ENCODE measurements at places on chromosomes 6 and 20.

DNA sequence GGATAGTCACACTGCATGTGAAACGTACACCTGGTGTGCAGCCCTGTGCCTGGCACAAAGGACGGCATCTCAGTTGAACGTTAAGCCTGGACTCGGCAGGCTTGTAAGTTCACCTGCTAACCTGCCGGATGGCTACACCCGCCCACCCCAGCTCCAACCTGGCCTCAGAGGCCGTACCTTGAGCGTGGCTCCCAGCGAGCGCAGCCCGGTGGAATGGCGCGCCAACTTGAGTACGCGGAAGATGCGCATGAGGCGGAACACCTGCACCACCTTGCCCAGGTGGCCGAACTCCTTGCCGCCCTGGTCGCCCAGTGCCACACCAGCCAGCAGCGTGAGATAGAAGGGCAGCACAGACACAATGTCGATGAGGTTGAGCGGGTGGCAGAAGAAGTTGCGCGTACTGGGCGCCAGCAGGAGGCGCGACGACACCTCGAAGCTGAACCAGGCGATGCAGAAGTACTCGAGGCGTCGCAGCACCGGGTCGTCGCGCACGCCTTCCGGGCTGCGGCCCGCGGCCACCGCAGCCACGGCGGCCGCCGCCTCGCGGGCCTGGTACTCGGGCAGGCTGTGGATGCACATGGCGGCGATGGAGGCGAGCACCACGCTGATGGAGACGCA is 3.3 kb downstream of the KCNS1 start:
- DNase-seq, result no peak

GRCh38 chr20:56690531-56691175 is 61.5 kb downstream of the TFAP2C start:
- DNase-seq, result no peak

GRCh38 chr6:98137391-98137790 is 697.0 kb upstream of the POU3F2 start:
- no peak for DNase-seq

- no peak for DNase-seq
Measured at GRCh38 chr20:60352017-60352416, 393.8 kb downstream of the CDH26 start.

DNA sequence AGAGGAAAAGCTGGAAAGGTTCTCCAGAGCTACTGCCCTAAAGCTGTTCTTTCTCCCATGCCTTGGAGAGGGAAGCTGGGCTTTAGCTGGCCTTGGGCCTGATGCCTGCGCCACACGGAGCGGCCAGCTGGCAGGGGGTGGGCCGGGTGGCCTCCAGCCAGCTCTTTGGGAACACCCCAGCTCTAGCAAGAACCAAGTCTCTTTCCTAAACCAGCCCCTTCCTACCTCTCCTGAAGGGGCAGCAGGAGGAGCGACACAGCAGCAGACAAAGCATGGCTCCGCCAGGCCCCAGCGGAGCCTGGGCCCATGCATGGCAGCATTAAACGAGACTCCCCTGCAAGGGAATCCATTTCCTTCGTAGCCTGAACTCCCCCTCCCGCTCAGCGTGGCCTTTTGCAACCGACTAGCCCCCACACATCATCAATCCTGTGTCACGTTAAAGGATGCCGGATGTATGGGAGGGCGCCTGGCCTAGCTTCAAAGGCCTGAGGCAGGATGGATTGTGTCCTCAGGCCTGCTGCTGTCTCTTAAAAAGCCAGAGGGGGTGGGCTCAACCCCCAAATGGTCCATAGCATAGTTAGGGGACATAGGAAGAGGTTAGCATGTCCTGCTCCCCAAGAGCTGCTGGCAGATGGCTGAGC is 14.0 kb downstream of the MRPS18A start:
- DNase-seq, result no peak

- no peak for DNase-seq
Measured at GRCh38 chr6:84466511-84466910, 239.1 kb upstream of the CEP162 start.

GRCh38 chr6:144667532-144668503 is 382.7 kb downstream of the UTRN start:
- no peak for DNase-seq

DNA sequence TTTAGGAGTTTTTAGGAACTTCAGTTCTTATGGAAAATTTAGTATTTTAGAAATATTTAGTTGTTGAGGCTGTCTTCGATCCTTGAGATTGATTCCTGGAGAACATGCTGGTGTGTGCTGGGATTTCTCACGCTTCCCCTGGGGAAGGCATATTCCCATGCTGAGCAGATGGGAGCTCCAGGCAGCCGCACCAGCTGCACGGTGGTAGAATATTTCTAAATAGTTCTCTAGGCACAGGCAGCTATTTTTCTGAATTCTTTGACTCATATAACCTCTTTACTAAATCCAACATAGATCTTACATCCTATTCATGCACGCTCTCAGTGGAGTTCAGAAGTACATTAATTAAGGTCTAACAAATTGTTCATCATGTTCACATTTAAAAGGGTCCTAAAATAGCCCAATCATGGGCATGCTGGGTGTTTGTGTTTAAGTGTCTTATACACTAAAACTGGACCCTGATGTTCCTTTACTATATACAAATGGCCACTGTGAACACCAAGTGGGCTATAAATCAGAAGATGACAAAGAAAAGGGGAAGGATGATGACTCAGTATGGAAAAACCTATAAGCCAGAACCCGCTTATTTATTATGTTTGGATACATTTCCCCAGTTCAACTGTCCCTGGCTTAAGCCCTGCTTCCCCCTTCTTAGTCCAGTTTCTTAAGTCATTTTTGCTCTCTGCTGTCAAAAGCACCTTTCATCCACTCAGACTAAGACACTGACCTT is 138.5 kb downstream of the UST start:
- no peak for DNase-seq

GRCh38 chr6:116616737-116617053 is 416 bp downstream of the RSPH4A start:
- DNase-seq, result no peak

DNA sequence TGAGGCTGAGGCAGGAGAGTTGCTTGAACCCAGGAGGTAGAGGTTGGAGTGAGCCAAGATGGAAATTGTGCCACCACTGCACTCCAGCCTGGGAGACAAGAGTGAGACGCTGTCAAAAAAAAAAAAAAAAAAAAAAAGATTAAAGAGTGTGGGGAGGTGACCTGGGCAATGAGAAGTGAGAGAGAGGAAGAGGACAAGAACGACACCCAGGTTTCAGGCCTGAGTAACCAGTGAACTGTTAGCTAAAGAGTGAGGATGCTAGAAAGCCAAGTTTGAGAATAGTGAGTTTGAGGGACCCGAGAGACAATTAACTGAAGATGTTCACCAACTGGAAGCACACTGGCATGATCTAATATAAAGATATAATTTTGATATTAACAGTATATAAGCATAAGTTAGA is 85.4 kb upstream of the TNFAIP3 start:
- DNase-seq, result no peak

- peak; percentile 80 for DNase-seq
Measured at GRCh38 chr6:16238963-16239797, 793 bp downstream of the GMPR start.

DNA sequence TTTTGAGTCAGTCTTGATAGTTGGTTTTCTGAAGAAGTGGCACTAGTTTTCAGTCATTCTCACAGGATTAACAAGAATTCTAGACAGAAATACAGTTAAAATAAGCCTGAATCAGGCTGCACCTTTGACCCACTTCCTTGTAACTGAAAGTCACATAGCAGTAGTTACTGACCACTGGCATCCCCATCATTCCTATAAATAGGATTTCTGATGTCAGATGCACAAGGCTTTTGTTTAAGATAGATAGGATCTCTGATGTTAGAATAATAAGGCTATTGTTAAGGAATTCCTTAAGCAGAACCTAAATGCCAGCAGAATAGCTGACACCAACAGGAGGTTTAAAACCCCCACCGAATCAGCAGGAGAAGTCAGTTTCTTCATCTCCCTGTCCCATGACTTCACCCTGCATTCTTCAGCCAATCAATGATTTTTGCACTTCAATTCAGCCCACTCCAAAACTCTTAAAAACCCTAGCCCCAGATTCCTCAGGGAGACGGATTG is 30.6 kb upstream of the ZBTB24 start:
- DNase-seq, result no peak

- no peak for DNase-seq
Measured at GRCh38 chr6:165910184-165910966, 247.3 kb upstream of the PDE10A start.

DNA sequence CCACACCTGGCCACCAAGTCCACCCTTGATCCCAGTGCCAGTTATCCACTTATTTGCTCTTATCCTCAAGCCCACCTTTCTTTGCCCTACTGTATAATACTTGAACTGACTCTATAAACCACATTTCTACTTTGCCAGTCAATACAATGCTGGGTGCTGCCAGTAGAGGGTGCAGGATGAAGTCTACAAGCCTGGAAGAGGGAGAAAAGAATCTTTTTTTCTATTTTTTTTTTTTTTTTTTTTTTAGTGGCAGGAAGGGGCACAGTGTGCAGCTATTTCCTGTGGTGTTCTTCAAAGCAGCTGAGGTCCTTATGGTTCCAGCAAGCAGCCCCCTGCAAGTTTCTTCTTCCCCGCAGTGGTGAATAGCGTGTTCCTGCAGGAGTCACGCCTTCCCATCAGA is 22.2 kb upstream of the GABRR1 start:
- DNase-seq, result no peak

GRCh38 chr6:39982720-39983119 is 48.5 kb upstream of the MOCS1 start:
- DNase-seq, result no peak

GRCh38 chr20:51955756-51956155 is 153.4 kb upstream of the SALL4 start:
- no peak for DNase-seq

DNA sequence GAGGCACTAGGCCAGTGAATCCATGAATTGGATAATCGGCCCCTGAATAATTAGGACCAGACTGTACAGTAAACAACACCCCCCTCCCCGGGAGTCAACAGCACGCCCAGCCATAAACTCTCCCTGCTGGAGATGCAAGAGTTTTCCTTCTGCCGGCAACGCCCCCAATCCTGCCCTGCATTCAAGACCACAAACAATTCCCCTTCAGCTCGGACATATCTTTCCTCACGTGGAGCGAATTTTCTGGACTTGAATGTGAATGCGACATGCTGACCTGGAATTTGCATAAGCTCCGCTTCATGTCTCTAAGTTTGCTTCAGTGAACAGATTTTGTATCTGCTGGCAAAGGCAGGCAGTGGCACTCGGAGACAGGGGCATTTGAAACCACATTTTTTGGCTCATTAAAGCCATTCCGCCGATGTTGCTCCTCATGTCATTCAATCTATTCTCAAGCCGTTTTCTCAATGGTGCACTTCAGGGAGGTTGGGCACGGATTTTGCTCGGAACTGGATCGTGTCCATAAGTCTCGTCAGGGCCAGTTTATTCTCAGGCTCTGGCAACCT is 38.0 kb upstream of the GMPR start:
- no peak for DNase-seq

- DNase-seq, result no peak
Measured at GRCh38 chr6:23659125-23659524, 466.9 kb upstream of the NRSN1 start.

DNA sequence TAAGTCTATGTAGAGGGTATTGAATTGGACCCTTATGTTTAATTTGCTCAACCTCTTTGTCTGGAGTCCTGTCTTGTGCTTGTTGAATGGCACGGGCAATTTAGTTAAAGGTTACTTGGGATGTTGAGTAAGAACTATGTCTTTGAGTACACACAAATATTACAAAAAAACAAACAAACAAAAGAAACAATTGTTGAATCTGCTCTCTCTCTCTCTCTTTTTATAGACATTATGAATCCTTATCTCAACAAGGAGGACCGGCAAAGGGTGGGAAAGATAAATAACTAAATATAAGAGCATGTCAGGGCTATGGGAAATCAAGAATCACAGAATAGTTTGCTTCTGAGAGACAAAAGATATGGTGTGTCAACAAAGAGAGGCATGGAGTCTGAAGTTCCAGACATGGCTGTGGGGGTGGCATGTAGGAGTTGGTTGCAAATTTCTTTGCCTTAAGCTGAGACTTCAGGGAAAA is 608.6 kb downstream of the UTRN start:
- no peak for DNase-seq

DNA sequence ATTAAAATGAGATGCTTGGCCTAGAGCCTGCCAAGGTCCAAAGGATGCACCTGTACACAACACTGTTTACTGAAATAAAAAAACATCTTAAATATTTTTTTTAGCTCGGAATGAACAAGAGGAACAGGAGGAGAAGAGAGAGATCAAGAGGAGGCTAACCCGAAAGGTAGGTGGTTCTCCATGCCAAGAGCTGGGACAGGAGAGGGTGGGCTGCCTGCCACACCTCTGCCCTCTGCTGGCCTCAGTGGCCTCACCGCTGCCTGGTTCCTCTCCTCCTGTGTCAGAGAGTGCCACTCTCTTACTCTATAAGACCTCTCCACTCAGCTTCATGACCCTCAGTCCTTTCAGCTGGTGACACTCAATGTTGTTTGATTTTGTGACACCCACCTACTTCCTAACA is 50.2 kb downstream of the TBC1D7 start:
- no peak for DNase-seq

DNA sequence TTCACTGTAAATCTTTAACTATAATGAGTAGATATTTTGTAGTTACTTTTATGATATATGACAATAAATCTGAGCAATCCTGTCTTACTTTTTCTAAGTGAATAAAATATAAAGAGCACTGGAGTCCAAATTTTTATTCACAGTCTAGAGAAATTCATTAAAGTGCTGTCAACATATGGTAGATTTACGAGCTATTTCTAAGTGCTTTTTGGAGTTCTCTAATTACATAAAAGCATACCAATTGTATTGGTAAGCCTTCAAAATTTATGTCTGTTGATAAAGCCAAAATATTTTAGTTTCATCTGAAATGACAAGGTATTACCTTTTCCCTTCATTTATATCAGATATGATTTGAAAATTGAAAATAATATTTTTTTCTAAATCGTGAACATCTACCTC is 75.4 kb downstream of the MAN1A1 start:
- DNase-seq, result no peak

Data from left ventricle myocardium inferior (tissue), 1 donor.